OCI-M1 (cell line): ENCODE measurements at places on chromosomes 2 and 18.

GRCh38 chr2:7539077-7539476, 621.9 kb downstream of the RNF144A start:
- no peak for DNase-seq

- DNase-seq: no peak
Observed at GRCh38 chr2:204039298-204039838, 102.8 kb downstream of the ICOS start.

DNA sequence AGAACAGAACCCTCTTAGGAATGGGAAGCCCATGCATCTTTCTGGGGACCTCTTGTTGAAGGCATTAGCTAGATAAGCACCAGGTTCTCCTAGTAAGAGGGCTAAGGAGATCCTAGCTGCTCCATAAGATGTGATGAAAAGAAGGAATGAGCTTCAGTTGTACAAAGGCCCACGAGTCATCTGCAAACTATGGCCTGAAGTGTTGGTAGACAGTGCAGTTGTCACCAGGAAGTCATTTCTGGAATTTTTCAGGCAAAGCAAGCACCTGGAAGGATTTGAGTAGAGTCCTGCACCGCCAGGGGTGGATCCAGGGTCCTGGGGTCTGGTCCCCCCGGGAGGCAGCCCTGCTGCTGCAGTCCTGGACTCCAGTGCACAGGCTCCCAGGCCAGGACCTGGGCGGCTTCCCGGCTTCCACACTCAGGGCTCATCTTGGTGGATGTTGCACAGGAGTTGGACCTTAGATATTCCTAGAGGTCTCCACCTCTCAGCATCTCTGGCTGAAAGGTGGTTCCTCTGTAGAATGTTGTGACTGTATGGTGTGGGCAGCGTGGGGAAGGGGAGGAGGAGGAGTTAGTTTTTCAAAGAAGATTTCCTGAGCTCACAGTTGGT, 85.3 kb downstream of the LDLRAD4 start:
- no peak for DNase-seq

GRCh38 chr18:63107171-63107845, 212.3 kb downstream of the BCL2 start:
- no peak for DNase-seq

DNA sequence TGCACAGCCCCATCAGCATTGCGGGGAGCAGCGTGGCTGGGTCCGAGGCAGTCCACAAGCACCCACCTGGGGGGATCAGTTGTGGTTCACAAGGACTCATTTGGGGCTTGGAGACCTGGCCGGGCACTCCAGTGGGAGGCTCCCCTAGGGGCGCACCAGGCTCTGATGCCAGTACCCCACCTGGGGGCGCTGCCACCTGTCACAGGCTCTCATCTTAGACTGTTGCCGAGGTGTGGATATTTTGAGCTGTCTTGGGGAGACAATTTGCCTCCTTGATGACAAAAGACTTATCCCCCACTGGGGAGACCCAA, 3.0 kb downstream of the ADRA2B start:
- DNase-seq: no peak

- DNase-seq: no peak
Observed at GRCh38 chr2:135994281-135994680, 8.9 kb upstream of the DARS1 start.

GRCh38 chr2:74375838-74376237, 4.3 kb downstream of the DCTN1 start:
- DNase-seq: peak; percentile 5

GRCh38 chr18:11115276-11115675, 34.1 kb downstream of the PIEZO2 start:
- DNase-seq: no peak

- no peak for DNase-seq
Observed at GRCh38 chr2:26395394-26395793, 6.3 kb upstream of the DRC1 start.

GRCh38 chr2:187544371-187545080, 9.7 kb downstream of the TFPI start:
- DNase-seq: no peak

- DNase-seq: no peak
Observed at GRCh38 chr2:25330273-25330672, 11.5 kb downstream of the DNMT3A start.

DNA sequence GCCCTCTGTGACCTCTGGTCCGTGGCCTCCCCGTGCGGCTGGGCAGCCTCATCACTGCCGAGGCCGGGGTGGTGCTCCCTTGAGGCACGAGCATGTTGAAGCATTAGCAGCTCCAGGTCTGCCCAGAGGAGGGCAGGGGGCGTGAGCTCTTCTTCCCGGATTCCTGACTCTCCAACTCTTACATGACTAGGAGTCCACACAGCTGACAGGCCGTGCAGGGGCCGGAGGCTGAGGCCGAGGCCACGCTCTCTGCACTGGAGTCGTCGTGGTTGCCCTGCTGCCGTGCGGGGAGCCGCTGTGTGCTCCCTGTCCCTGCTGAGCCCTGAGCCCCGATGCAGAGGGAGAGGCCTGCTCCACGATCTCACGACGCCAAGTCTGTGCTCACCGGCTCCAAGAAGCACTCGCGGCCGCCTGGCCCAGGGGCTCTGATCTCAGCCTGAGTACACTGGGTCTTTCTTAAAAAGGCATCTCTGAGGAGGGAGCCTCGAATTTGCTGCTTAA, 19.4 kb upstream of the KCNG2 start:
- DNase-seq: no peak

GRCh38 chr2:233026198-233026813, 6.2 kb upstream of the NEU2 start:
- no peak for DNase-seq

DNA sequence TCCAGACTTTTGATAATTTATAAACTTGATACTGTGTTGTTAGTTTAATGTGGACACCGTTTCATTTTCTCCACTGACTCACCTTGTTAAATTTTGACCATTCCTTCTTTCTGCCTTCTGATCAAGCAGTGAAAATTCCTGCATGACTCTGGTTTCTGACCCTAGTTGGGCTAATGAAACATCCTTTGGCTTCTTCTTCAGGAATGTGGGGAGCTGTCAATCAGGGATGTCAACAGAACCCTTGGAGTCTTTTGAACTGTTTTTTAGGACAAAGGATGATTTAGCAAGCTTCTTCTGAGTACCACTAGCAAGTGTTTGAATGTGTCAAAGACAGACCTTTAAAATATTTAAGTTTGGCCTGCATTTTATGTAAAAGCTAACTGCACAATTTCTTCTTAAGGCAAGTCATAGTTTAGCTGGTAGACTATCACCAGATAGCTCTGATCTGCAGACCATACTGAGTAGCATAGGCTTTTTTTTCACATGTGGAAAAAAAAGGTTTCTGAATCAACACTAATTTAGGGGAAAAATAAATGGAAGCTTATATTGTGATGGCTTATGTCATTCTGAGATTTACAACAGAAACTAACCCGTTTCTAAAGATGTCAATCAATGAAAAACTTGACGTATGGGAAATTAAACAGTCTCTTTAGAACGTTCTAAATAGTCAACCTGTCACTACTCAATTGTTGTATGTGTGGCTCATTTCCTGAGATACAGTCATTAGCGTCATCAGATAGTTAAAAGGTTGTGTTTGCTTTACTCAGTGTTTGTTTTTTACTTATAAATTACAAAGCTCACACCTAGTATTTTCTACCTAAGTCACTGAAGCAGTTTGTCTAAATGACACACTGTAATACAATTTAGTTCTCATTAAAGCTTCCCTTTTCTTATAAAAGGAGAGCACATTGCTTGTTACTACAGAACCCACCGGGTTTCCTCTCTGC, 311.4 kb downstream of the PTPRM start:
- DNase-seq: no peak

DNA sequence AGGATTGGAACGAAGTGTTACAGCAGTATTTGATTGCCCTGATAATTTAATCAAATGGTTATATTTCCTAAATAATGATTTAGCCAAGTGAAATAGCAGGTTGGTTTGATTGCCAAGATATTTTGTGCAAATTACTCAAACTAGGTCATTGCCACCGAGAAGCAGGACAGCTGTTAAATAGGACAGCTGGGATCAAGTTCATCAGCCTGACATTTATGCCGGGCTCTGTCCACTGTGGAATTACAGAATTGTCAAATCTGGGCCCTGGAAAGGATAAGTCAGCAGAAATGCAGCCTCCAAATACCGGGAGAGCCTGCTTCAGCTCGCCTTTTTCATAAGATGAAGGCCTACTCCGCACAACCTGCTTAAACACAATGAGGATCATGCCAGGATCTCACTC, 73.9 kb upstream of the RPL31 start:
- DNase-seq: no peak

DNA sequence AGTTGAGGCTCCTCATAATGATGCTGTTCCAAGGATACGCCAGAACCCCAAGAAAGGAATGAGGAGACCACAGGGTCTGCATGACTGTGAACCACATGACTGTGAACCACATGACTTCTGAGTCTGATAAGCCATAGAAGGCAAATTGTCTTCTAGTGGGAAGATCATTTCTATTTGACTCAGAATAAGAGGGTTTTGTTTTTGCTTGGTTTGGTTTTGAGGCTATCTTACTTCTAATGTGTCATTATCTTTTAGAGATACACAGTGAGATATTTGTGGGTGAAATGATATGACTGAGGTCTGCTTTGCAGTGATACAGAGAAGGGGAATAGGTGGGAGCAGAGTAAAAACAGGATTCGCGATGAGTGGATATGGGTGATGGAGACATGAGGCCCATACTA, 28.9 kb upstream of the BCL2L11 start:
- no peak for DNase-seq

DNA sequence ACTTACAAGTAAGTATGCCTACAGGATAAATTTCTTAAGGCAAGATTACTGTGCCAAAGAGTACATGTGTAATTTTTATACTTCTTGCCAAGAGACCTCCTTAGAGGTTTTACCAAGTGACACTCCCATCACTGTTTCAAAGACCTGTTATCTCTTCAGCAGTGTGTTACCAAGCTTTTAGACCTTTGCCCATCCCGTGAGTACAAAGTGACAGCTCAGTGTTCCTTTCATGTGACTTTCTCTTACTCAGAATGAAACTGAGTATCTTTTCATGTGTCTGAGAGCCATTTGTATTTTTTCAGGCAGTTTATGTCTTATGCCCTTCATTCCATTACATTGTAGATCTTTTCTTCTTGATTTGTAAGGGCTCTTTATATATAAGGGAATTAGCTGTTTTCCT, 287.5 kb upstream of the SALL3 start:
- no peak for DNase-seq

DNA sequence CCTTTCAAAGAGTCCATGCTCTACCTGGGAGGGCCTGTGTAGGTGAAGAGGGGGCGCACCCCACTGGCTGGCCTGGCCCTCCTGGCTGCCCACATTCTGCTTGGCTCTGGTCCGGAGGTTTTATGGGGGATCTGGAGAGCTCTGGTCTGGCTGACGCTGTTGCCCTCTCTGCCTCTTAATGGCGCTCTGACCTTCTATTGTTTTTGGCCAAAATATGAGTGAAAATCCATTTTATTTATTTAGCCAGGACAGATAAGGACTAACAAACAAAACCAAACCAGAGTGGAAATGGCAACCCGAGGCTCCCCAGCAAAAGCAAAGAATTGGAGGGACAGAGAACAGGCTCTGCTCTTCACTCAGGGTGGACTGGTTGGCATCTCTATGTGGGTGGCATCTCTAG, 45.7 kb downstream of the PRKCE start:
- DNase-seq: no peak

DNA sequence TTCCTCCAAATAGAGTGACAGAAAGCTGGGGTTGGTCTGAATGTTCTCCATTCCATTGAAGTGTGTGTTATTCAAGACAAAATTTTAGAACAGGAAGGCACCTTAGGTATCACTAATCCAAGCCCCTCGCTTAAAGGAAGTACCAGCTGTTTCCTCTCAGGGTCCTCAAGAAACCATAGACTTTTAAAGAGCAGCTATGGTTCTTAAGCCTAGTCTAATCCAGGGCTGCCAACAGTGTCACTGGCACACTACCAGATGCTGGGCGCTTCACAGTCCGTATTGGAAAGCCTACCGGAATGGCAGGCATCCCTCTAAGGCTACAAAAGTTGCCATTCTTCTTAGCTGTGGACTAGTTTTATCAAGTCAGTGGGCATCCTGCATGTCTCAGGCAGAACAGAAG, 1.9 kb downstream of the NEMP2 start:
- DNase-seq: no peak

GRCh38 chr2:54648256-54648655, 75.2 kb upstream of the EML6 start:
- DNase-seq: no peak

DNA sequence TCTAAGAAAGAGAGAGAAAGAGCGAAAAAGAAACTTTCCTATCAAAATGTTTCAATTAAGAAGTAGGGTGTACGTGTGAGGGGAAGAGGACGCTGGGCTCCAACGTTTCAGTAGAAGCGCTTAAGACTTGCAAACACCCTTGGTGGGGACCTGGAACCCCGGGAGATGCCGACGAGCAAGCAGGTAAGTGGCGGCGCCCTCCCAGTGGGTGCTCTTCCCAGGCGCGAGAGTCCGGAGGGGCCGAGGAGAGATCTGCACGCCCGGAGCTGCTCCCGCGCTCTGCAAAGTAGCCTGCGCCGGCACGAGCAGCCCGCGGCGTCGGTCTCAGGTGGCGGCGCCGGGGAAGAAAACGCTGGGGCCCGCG, 678 bp upstream of the OTX1 start:
- DNase-seq: peak; percentile 57

GRCh38 chr2:11160731-11161455, 5.6 kb downstream of the SLC66A3 start:
- DNase-seq: peak; percentile 48

GRCh38 chr2:65175894-65176530, 46.1 kb upstream of the RAB1A start:
- no peak for DNase-seq

GRCh38 chr2:173963323-173963816, 1.8 kb downstream of the SP3 start:
- DNase-seq: peak; percentile 79

DNA sequence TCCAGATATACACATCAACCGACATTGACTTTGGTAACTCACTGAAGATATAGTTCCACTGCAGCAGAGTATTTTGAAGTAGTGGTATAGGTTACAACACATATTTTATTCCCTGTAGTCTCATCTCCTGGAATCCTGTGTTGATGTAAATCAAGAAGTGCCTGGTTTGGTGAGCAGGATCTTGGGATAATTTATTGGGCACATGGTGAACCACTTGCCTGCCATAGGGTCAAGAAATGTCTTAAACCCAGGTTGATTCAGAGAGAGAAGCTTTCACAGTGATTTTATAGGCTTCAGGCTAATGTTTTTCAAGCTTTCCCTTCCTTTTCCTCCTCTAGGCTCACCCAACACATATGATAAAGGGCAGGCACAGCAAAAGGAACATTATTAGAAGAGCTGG, 24.6 kb downstream of the CCDC85A start:
- no peak for DNase-seq

DNA sequence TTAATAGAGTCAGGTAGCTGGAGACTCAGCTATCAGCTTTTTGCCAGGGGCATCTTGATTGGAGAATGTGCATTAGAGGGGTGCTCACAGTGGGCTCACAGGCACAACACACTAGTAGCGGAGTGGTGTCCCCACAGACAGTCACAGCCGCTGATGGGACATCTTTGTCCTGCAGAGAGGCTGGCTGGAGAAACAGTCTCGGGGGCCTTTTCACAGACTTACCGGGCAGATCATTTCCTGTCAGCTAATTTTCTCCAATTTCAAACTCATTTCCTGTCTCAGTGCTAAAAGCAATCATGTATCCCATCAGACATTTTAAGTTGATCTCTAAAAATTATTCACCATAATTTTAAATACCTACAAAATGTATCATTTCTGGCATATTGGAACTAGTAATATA, 562.6 kb downstream of the DCDC2C start:
- no peak for DNase-seq

GRCh38 chr2:112694182-112694581, 26.6 kb upstream of the NT5DC4 start:
- DNase-seq: no peak
